ENCODE measurements at places on chromosomes 12 and 14. TPM values are rescaled to one million over a fixed set of nuclear protein-coding genes. Genes with fewer than 3 reads are reported as not detected.

FGD6 gene
- total RNA-seq: 0.55 TPM

CAPZA3 gene
- not detected for total RNA-seq

LIN7A gene
- total RNA-seq: 0.03 TPM

LRRC10 gene
- not detected for total RNA-seq

MMP17 gene
- total RNA-seq: 0.58 TPM

BHLHE41 gene
- not detected for total RNA-seq

FAM161B gene
- total RNA-seq: 5.1 TPM

PLBD1 gene
- 0.57 TPM for total RNA-seq

SLC10A1 gene
- 0.13 TPM for total RNA-seq

DNA sequence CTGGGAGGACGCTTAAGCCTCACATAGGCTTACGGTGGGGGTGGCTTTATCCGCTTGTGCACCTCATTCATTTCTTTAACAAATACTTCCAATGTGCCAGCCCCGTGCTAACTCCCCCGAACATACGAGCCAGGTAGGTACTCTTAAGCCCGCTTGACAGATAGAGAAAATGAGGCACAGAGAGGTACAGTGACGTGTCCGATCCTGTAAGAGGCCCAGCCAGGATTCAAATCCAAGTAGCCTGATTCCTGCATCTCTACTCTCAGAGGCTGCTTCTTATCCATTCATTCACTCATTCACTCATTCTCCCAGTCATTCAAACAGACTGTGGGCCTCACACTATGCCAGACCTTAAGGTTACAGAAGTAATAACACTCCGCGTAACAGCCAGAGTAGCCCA is 477 bp downstream of the OAS3 start:
- peaks cover 14% of the 10 kb centered on the region for H3K36me3 ChIP-seq
- DNase-seq: no peak
- peaks cover 16% of the 10 kb centered on the region for H3K4me1 ChIP-seq
- H3K4me3 ChIP-seq: peak overlapping the region; percentile 86

GRCh38 chr12:65308006-65308405 is 29.5 kb downstream of the MSRB3 start:
- no peak overlapping the region for H3K4me3 ChIP-seq
- DNase-seq: no peak
- peaks cover 5% of the 10 kb centered on the region for H3K4me1 ChIP-seq
- no peak overlapping the region for H3K27ac ChIP-seq

GRCh38 chr12:16389594-16389993 is 42.1 kb downstream of the MGST1 start:
- no peak for DNase-seq
- H3K4me1 ChIP-seq: no peaks in the 10 kb centered on the region
- H3K27me3 ChIP-seq: no peaks in the 10 kb centered on the region
- H3K27ac ChIP-seq: no peak overlapping the region
- H3K4me3 ChIP-seq: no peak overlapping the region
- H3K36me3 ChIP-seq: no peaks in the 10 kb centered on the region

DNA sequence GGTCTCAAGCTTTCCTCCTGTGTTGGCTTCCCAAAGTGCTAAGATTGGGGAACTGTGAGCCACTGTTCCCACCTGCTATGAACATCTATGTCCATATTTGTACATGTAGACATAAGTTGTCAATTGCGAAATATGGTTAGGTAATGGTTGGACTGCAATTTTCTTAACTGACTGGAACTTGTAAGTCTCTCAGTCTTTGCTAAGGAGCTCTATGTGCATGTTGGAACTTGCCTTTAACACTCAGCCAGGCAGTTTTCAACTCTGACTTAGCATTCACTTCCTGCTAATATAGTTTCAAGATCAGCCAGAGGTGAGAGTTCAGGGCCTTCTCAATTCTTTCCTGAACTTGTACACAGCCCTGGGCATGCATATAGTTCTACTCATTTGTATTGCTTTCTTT is 44.5 kb upstream of the EEA1 start:
- H3K36me3 ChIP-seq: no peaks in the 10 kb centered on the region
- H3K4me1 ChIP-seq: peaks cover 12% of the 10 kb centered on the region
- no peak overlapping the region for H3K27ac ChIP-seq
- no peak for DNase-seq
- H3K4me3 ChIP-seq: no peak overlapping the region

GRCh38 chr12:15307079-15307478 is 15.2 kb upstream of the PTPRO start:
- H3K27me3 ChIP-seq: peaks cover 3% of the 10 kb centered on the region
- H3K4me3 ChIP-seq: no peak overlapping the region
- no peak for DNase-seq
- H3K36me3 ChIP-seq: no peaks in the 10 kb centered on the region
- no peaks in the 10 kb centered on the region for H3K4me1 ChIP-seq

DNA sequence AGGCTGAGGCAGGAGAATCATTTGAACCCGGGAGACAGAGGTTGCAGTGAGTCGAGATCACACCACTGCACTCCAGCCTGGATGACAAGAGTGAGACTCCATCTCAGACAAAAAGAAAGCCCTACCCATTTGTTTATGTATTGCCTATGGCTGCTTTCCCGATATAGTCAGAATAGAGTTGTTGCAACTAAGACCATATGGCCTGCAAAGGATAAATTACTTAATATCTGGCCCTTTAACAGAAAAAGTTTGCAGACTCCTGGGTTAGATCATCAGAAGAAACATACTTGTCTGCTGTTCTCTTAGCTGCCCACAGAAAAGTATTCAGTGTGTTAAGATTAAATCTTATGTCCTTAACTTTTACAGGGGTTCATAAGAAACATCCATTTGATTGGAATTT is 122.4 kb upstream of the VASH1 start:
- no peaks in the 10 kb centered on the region for H3K36me3 ChIP-seq
- no peaks in the 10 kb centered on the region for H3K4me1 ChIP-seq
- no peak overlapping the region for H3K27ac ChIP-seq
- no peak overlapping the region for H3K4me3 ChIP-seq
- no peaks in the 10 kb centered on the region for H3K27me3 ChIP-seq

DNA sequence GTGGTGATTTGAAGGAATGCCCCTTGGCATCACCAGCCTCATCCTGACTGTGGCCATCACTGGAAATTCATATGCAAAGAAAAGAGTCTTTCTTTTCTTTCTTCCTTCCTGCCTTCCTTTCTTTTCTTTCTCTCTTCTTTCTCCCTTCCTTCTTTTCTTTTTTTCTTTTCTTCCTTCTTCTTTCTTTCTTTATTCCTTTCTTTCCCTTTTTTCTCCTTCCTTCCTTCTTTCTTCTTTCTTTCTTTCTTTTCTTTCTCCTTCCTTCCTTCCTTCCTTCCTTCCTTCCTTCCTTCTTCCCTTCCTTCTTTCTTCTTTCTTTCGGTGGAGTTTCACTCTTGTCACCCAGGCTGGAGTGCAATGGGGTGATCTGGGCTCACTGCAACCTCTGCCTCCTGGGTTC is 58.0 kb upstream of the TMEM132D start:
- no peak for DNase-seq
- H3K4me1 ChIP-seq: no peaks in the 10 kb centered on the region
- H3K36me3 ChIP-seq: no peaks in the 10 kb centered on the region
- H3K4me3 ChIP-seq: no peak overlapping the region

DNA sequence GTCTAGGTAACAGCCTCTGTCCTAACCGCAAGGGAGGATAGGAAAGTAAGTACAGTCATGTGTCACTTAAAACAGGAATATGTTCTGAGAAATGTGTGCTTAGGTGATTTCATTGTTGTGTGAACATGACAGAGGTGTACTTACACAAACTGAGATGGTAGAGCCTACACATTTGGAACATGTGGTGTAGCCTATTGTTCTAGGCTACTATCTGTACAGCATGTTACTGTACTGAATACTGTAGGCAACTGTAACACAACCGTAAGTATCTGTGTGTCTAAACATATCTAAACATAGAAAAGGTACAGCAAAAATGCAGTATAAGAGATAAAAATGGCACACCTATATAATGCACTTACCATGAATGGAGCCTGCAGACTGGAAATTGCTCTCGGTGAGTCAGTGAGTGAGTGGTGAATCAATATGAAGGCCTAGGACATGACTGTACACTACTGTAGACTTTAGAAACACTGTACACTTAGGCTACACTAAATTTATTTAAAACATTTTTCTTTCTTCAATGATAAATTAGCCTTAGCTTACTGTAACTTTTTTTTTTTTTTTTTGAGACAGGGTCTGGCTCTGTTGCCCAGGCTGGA is 13.2 kb upstream of the MDM2 start:
- no peaks in the 10 kb centered on the region for H3K4me1 ChIP-seq
- H3K27ac ChIP-seq: no peak overlapping the region
- H3K27me3 ChIP-seq: no peaks in the 10 kb centered on the region
- H3K36me3 ChIP-seq: no peaks in the 10 kb centered on the region
- no peak for DNase-seq

- H3K36me3 ChIP-seq: no peaks in the 10 kb centered on the region
- no peak overlapping the region for H3K27ac ChIP-seq
- no peak for DNase-seq
- no peaks in the 10 kb centered on the region for H3K27me3 ChIP-seq
- no peak overlapping the region for H3K4me3 ChIP-seq
These were observed 97.5 kb downstream of the LGR5 start for GRCh38 chr12:71536939-71537622.

DNA sequence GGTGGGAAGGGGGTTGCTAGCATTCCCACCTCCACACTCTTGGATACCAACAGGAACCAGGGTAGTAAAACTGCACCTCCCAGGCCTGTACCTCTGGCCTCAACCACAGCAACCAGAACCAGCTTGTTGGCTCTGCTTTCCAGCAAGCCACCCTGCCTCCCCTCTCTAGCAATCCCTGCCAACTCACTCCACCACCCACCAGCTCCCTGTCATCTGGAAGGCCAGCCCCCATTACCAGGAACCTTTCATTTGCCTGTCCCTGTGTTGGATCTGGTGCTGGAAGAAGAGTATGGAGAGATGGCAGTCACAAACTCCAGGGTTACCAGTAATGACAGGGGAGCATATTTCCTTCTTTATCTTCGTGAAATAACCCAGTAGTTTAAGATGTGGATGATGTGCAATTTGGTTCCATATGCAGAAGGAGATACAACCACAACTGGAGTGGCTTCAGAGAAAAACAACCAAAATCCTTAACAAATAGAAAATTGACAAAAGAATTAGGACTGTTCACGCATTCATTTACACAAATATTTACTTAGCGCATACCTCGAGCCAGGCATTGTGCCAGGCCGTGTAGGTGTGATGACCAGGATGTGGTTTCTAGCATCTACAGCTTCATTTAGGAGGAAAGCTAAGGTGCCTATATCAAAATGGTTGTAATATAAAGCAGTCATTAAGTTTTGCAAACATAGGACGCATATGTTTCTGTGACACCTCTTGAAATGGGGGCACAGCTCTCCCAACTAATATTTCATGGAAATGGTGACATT is 3.4 kb downstream of the B4GALNT3 start:
- no peak overlapping the region for H3K27ac ChIP-seq
- DNase-seq: no peak
- no peak overlapping the region for H3K4me3 ChIP-seq
- H3K36me3 ChIP-seq: no peaks in the 10 kb centered on the region

DNA sequence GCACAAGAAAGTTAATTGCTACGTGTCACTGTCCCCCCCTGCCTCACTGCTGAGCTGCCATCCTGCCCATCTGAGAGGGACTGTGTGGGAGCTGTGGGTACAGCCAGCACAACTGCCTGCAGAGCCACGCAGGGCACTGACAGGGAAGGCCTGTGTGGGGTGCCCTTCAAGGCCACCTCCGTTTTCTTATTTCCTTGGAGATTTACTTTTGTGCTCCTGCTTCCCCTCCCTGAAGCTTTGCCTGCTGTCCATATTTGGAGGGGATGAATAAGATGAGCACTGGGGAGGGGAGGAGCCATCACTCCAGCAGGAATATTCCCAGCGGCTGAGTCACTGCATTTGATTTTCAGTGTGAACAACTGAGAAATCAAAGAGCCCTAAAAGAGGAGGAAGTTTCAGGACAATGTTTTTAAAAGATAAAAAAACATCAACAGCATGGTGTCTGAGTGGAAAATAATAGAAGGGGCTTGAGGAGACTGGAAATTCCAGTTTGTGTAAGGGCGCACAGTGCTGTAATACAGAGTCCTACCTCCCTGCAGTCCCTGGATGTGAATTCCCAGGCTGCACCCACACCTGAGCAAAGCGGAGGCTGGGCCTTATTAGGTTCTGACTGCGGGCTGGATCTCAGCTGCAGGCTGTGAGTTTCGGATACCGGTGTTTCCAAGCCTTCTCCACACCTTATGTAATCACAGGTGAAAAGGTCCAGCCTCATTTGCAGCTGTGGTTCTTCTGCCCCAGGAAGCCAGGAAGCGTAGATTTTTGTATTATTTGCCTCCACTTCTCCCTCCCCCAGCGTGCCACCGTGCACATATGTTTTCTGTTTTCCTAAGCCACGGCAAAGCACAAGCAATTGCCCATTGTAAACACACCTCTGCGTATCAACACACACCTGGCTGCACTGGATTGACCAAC is 192.6 kb upstream of the BCL2L14 start:
- no peak overlapping the region for H3K4me3 ChIP-seq
- DNase-seq: no peak
- peaks cover 24% of the 10 kb centered on the region for H3K4me1 ChIP-seq
- H3K27me3 ChIP-seq: no peaks in the 10 kb centered on the region
- peaks cover 10% of the 10 kb centered on the region for H3K36me3 ChIP-seq

- peak overlapping the region; percentile 22 for H3K27ac ChIP-seq
- no peaks in the 10 kb centered on the region for H3K36me3 ChIP-seq
- H3K4me1 ChIP-seq: peaks cover 50% of the 10 kb centered on the region
- no peaks in the 10 kb centered on the region for H3K27me3 ChIP-seq
- peak overlapping the region; percentile 2 for H3K4me3 ChIP-seq
- DNase-seq: no peak
These were observed 24.0 kb downstream of the TTC9 start for GRCh38 chr14:70665448-70666360.

GRCh38 chr14:82153689-82154088 is 620.0 kb upstream of the SEL1L start:
- DNase-seq: no peak
- no peak overlapping the region for H3K27ac ChIP-seq
- no peaks in the 10 kb centered on the region for H3K4me1 ChIP-seq

DNA sequence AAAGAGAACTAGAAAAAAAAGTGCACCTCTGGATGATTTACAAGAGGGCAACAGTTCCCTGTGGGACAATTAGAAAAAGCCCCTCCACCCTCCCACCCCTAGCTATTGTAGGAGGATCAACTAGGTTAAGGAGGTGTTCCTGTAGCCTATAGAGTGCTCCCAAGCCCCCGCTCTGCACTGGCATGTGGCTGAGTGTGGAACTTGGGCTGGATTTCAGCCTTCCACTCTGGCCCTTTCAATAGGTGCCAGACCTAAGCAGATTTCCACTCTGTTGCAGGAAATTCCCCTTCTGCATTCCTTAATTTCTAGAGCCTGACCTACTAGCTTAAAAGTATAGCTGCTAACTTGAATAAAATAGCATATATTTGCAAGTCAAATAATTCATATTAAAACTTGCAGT is 2.8 kb downstream of the NFATC4 start:
- no peak for DNase-seq
- no peak overlapping the region for H3K4me3 ChIP-seq
- peaks cover 4% of the 10 kb centered on the region for H3K4me1 ChIP-seq
- H3K27me3 ChIP-seq: no peaks in the 10 kb centered on the region
- no peaks in the 10 kb centered on the region for H3K36me3 ChIP-seq
- H3K27ac ChIP-seq: no peak overlapping the region
